ENCODE measurements at places on chromosomes 11 and 22.

DNA sequence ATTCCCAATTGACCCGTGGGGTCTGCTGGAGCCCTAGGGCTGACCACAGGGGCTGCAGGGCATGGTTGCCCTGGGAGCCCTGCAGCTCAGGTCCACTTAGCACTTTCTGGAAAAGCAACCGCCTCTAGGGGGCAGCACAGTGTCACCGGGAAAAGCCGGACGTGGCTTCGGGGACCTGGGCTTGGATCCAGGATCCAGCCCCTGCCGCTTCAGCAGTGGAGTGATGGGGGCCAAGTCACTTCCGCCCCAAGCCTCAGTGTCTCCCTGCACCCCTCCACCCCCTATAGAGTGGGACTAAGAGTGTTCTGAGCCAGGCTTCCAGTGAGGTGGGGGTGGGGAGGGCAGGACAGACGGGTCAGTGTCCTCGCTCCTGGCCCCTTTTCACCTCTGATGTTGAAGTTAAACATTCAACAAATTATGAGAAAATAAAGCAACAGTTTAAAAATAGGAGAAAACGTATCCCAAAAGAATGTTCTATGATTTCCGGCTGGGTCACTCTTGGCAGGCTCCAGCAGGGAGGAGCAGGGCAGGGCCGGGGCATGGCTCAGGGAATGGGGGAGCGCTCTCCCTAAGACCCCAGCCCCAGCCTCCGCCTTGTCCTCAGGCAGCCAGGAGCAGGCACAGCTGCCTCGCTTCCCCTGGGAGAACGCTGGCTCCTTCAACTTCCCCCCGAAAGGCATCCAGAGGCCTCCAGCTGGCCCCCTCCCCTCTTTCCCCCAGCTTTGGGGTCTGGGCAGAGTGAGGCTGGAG, 96.5 kb upstream of the FGF3 start:
- DNase-seq = peak; percentile 72

GRCh38 chr11:116119158-116119557, 614.9 kb upstream of the CADM1 start:
- no peak for DNase-seq

DNA sequence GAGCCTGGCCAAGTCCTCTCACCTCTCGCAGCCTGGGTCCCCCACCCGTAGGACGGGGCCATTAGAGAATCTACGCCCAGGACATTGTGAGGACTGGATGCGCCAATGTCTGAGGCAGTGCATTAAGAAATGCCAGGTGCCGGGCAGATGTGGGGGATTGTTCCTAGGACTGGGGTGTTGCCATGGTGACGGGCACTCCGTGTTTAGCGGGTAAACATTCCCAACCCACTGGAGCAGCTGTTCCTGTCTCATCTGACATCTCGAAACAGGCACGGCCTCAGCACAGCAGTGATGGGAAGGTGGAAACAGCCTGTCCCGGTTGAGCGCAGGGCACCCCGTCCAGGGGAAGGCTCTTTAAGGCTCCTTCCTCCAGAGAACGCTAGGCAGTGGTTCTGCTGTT, 99.6 kb upstream of the RTL6 start:
- no peak for DNase-seq

DNA sequence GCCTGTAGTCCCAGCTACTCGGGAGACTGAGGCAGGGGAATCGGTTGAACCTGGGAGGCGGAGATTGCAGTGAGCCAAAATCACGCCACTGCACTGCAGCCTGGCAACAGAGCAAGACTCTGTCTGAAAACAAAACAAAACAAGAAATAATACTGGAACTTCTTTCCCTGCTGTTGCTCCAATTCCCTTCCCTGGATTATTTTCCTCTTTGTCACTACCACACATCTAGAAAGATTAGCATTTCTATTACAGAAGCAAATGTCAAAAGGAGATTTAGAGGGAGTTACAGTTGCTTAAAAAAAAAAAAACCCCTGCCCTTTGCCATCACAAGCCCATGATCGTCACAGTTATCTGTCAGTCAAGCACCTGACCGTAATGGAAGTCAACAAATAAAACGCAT, 17.7 kb upstream of the SCGB1D1 start:
- no peak for DNase-seq

- no peak for DNase-seq
Measured at GRCh38 chr11:119388103-119388502, 6.6 kb upstream of the USP2 start.

GRCh38 chr22:27317096-27317495, 484.5 kb downstream of the MN1 start:
- no peak for DNase-seq

- no peak for DNase-seq
Measured at GRCh38 chr11:67409781-67410368, 5.6 kb upstream of the CARNS1 start.

- no peak for DNase-seq
Measured at GRCh38 chr11:96215826-96216225, 127.2 kb downstream of the MAML2 start.

GRCh38 chr11:33685082-33685481, 15.5 kb downstream of the C11orf91 start:
- DNase-seq = no peak

DNA sequence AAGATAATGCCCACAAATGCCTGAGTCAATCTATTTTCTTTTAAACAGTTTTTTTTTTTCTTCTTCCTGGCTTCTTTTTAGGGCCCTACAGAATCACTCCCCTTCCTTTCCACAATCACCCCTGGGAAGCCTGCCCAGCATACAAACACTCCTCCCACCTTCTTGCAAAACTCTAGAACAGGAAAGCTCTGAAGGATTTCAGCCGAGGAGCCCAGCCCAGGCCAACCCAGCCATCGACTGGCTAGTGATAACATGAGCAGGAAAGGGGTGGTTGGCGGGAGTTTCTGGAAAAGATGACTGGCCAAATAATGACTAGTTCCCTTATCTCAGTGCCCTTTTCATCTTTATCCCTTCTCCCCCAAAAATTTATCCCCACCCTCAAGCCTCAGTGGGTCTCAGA, 68.2 kb downstream of the USP35 start:
- no peak for DNase-seq

- DNase-seq = no peak
Measured at GRCh38 chr11:26234451-26234850, 97.5 kb upstream of the ANO3 start.

DNA sequence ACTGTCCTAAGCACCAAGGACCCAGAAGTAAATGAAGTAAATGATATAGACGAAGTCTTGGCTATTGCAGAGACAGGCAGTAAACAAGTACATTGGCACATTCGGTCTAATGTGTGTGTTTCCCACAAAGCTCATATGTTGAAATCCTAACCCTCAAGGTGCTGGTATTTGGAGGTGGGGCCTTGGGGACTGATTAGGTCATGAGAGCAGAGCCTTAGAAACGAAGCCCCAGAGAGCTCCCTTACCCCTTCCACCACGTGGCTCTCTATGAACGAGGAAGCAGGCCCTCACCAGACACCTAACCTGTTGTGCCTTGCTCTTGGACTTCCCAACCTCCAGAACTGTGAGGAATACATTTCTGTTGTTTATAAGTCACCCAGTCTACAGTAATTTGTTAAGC, 14.9 kb downstream of the CLMP start:
- DNase-seq = no peak

- DNase-seq = no peak
Measured at GRCh38 chr22:38327805-38328204, 10.6 kb upstream of the CSNK1E start.

GRCh38 chr11:31940371-31941037, 129.4 kb upstream of the PAX6 start:
- no peak for DNase-seq

- no peak for DNase-seq
Measured at GRCh38 chr11:102716527-102716926, 8.2 kb downstream of the MMP8 start.

- no peak for DNase-seq
Measured at GRCh38 chr11:22221143-22221542, 28.3 kb downstream of the ANO5 start.

DNA sequence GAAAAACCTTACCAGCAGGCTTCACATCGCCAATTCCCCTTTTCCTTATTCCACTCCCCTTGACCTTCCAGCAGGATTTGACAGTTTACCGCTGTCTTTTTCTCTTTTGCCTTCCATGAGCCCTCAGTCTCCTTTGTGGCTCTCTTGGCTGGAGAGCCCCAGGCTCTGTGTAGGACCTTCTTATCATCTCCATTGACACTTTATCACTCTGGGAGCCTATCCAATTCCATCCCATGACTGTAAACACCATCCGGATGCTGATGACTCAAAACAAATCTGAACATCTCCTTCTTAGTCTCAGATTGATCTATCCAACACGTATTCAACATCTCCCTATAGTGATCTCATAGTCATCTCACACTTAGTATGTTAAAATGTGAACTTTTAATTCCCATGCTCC, 36.0 kb downstream of the HTR3A start:
- no peak for DNase-seq

DNA sequence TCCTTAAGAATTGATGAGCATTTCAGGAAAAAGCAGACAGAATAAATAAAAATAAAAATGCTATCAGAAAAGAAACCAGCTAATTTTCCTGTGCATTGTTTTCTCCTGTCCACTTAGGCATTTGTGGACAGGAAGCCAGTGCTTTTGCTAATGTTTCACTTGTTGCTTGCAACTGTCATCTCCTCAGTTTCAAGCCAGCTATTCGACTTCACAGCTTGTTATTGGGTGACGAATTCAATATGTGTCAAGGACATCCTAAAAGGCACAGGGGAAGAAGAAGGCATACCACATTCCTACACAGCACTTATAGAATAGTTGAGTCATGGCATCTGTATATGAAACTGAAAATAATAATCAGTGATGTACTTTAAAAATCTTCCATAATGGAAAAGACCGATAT, 530.6 kb upstream of the KIRREL3 start:
- no peak for DNase-seq

DNA sequence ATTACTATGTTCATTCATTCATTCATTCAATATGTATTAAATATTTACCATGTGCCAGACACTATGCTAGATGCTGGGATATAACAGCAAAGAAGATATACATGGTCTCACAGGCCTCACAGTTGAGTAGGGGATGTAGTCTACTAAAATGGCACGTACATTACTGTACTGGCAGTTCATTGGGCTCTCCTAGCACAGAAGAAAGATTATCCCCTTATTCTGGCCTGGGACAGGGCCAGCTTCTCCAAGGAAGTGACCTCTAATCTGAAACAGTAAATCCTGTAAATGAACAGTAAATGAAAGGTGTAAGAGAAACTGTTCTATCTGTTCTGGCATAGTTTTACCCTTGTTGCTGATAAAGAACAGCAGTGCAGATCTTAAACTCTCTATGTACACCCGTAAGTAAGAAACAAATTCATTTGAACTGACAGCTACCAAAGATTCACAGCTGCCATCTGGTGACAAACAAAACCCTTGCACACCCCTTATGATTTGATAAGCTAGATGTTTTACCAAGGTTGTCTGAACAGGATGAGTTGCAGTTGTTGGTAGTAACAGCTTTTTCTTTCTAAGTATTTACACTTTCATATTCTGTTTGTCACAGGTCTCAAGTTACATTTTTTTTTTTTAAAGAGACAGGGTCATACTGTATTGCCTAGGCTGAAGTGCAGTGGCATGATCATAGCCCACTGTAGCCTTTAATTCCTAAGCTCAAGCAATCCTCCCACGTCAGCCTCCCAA, 263.1 kb downstream of the TMEM135 start:
- DNase-seq = no peak

GRCh38 chr22:25120093-25120561, 79.5 kb upstream of the CRYBB3 start:
- DNase-seq = no peak

GRCh38 chr11:2612884-2613571, 86.8 kb downstream of the KCNQ1OT1 start:
- no peak for DNase-seq

GRCh38 chr11:121525376-121525775, 72.6 kb upstream of the SORL1-AS1 start:
- no peak for DNase-seq

DNA sequence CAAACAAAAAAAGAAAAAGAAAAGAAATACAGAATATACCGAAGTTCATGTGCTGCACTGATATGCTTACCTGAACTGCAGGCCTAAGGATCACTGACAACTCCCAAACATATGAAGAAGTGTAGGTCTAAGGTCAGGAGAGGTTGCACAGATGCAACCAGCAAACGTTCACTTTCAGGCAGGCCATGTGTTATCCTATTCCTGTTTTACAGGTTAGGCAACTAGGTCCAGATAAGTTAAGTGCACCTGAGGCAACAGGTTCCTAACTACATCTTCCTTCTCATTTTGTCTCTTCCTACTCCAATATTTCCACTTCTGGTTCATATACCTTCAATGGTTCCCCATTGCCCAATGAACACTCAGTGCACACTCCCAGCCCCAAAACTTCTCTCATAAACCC, 15.1 kb downstream of the PI4KA start:
- DNase-seq = no peak

GRCh38 chr11:5808500-5809121, at the start of gene OR52N2:
Gene OR52N2, plus strand, starts transcription at chr11:5808924. Its CDS starts 11,412 bp downstream, at chr11:5820336.
- DNase-seq = peak; percentile 57

DNA sequence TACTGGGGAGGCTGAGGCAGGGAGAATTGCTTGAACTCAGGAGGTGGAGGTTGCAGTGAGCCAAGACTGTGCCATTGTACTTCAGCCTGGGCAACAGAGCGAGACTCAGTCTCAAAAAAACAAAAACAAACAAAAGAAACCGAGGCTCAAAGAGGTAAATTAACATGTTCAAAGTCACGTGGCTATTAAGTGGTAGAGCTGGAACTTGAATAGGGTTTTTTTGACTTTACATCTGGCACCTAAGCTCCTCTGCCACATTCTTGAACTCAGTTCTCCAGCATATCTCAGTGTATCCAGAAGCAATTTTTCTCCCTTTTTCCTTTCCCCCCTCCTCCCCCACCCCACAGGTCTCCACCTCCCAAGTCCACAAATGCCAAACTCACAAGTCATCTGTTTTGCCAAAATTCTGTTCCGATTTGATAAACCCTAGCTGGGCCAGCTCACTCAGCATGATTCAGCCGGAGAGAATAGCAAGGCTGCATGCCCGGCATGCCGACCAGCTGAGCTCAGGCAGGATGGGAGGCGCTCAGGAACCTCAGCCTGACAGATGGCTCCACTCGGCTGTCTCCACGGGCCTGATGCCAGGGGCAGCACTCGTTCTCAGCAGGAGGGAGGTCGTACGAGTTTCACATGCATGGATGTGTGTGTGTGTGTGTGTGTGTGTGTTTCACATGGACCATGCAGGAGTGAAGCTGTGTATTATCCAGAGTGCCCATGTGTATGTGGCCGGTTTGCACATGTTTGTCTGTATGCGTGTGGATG, 63.2 kb upstream of the RRAS2 start:
- DNase-seq = peak; percentile 82
